NCI-H82 (cell line): ENCODE measurements at places on chromosomes 7 and 10.

DNA sequence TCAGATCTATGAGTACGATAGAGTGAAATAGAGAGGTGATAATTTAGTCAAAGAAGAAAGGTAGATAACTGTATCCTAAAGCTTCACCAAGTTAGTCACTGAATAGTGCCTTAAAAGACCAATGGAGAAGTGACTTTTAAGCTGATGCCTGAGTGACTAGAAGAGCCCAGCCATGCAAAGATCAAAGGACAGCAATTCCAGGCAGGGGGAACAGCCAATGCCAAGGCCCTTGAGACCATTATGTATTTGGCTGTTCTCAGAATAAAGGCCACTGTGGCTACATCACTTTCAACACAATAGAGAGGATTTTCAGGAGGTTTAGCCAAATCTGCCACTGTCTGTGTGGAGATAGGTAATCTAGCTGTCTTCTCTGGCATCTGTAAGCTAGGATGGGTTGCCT lies 17.8 kb downstream of the HDAC9 start:
- DNase-seq = no peak

GRCh38 chr7:112789817-112790585 lies at the start of gene TMEM168:
Gene TMEM168 (minus strand): TSS chr7:112790393. CDS start chr7:112784825, 5,568 bp downstream.
- DNase-seq = peak; percentile 88

DNA sequence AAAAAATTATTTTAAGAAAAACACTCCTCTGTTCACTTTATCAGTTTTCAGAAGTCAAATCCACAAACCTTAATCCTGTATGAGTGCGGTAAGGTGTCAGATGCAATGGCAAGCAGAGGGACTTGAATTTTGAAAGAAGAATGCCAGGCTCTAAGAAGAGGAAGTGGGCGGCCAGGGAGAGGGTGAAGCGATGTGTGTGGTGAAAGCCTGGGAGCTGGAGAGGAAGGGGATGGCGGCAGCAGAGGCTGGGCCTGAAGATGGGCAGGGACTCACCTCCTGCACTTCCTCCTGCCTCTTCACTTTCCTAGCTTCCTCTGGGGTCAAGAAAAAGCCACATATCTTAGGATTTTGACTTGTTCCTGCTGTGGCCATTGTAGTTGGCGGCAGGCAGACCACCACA lies 609.6 kb downstream of the PARD3 start:
- no peak for DNase-seq

- DNase-seq = peak; percentile 24
These were observed 162.2 kb downstream of the RAPGEF5 start for GRCh38 chr7:22194658-22195273.

- DNase-seq = no peak
These were observed 1174.6 kb upstream of the C7orf33 start for GRCh38 chr7:147415991-147416390.

- no peak for DNase-seq
These were observed 118.2 kb downstream of the ADAM12 start for GRCh38 chr10:126270111-126270510.

DNA sequence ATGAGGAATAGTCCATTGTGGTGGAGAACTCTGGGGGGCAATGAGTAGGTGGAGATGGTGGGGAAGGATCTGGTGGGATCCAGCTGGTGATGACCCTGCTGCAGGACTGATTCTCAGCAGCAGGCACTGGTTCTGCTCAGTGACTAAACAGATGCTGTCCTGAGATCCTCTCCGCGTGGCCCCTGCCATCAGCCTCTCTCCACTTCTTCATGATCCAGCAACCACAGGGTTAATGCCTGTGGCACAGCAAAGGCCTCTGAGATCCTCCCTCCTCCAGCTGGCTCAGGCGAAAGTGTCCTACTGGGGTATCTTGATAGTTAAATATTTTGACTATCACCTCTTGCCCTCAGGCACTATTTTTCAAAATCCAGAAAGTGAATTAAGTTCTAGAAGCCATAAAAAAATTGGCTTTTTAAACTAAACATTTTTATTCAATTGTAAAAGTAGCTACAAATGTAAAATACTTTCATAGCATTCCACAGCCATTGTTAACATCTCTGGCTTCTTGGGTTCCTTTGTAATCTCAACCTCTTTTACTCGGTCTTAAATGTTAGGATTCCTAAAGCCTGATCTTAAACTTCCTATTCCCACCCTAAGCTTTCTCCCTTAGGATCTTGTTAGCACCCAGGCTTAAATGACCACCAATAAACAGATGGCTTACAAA lies 13.1 kb downstream of the PLAU start:
- DNase-seq = peak; percentile 53

- DNase-seq = no peak
These were observed 41.8 kb upstream of the TSPAN13 start for GRCh38 chr7:16711730-16712129.

DNA sequence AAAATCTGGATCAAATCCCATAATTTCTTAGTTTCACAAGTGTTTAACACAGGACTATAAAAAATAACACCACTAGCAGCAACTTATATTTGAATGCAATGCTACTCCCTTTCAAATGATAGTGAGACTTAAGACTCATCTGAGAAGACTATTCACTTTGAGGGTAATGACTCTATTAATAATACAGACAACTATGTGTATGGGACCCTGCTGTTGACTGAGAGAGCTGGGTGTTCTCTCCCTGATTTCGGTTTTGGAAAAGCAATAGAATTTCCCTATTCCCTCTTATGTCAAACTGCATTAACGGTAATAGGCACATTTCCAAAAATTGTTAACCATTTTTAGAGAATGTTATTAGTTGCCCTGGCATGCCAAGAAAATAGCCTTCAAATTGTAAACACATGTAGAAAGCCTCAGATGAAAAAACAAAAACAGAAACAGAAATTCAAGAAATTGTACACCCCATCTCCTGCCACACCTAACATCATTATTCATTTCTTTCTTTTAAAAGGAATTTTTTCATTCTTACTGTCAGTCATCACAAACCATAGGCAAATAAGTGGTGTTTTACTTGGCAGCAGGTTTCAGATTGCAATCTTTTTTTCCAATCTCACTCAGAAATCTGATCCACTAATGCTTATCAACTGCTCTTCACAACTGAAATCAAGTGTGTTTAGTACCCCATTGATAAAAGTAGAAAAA lies 153.7 kb downstream of the TFPI2 start:
- no peak for DNase-seq

- DNase-seq = no peak
These were observed 6.0 kb upstream of the ELFN1 start for GRCh38 chr7:1663857-1664651.

DNA sequence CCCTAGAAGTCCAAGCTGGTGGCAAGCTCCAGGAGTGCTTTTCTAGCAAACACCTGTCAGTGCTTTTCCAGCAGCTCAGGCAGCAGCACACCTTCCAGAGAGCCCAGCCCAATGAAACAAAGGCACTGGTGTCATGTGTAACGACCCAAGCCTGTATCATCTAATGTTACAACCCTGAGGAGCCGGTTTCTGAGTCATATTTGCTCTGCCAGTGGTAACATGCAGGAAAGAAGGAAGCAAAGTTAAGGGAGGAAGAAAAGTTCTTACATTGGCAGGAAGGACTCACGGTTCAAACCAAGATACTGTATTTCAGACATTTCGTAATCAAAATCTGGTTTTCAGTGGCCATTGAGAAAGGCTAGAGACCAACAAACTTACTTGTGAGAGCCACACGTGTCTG lies at the start of gene ANKRD22:
TSS of gene ANKRD22 (minus strand) at position 139 of the 400 bp plus-strand sequence. CDS start 237 bp downstream, outside the sequence.
- DNase-seq = no peak

DNA sequence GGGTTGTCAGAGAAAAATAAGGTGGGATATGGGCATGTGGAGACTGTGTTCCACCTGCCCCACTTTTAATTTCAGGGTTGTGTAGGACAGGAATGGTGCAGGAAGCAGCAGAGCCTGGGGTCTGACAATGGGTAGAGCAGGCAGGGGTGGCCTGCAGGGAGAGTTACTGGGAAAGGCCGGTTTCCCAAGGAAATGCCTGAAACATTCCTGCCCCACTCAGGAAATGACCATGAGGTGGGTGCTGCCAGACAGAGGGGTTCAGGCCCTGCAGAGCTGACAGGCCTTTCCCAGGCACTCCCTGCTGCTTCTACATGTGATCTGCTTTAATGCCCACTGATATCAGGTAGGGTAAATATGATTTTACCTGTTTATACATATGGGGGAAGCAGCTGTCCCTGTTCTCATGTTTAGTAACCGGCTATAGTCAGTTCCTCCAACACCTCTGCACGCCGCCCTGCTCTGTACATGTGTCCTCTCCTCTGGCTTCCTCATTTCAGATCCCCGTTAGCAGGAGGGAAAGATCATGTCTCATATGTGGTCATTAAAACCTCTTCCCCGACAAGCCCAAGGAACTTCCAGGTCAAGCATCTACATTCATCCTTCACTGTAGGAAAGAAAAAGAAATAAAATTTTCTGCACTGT lies 118.6 kb upstream of the PRSS58 start:
- DNase-seq = no peak

- DNase-seq = no peak
These were observed 371.6 kb upstream of the MKI67 start for GRCh38 chr10:128497660-128498377.

GRCh38 chr7:35379481-35379880 lies 125.6 kb upstream of the TBX20 start:
- no peak for DNase-seq

GRCh38 chr7:120412139-120413050 lies 139.4 kb downstream of the KCND2 start:
- DNase-seq = no peak
